Right renal pelvis (tissue), 4 donors: ENCODE measurements at places on chromosomes 12 and 14. TPM values are rescaled to one million over a fixed set of nuclear protein-coding genes. Genes with fewer than 3 reads are reported as not detected.

A2M gene
- 245 TPM for polyA plus RNA-seq

SLC38A4 gene
- polyA plus RNA-seq: 22.1 TPM

PPP1R1A gene
- polyA plus RNA-seq: 60.5 TPM

PTPRQ gene
- polyA plus RNA-seq: 31.5 TPM

P2RX7 gene
- polyA plus RNA-seq: 0.72 TPM

IFNG gene
- not detected for polyA plus RNA-seq

DNA sequence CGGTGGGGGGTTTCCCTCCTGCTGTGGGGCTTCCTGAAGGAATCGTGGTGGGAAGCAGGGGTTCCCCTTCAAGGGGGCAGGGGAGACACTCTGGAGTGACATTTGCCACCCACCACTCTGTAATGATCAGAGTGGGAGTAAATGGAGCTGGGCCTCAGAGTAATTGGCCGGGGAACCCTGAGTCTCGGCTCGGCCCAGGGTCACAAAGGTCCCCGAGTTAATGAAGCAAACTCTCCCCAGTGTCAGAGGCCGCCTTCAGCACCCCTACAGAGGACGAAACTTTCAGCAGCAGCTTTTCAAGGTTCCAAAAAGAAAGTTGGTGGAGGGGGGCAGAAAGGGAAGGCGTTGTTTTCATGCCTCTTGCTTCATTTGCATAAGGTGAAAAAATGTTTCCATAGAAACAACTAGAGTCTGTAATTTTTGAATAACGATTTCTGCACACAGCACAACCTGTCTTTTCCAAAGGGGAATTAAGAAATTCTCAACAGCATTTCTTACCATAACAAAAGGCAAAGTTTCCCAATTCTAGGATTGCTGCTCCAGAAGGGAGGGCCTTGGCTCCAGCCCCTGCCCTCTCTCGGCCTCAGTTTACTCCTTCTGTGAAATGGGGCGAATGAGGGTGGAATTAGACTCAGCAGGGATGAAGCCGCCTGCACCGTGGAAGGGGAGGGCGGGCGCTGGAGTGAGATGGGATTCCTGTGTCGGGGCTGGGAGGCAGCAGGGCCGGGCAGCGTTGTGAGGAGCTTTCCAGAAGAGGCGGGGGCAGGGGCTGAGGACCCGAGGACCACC is 67.0 kb upstream of the BEGAIN start:
- DNase-seq: no peak

DNA sequence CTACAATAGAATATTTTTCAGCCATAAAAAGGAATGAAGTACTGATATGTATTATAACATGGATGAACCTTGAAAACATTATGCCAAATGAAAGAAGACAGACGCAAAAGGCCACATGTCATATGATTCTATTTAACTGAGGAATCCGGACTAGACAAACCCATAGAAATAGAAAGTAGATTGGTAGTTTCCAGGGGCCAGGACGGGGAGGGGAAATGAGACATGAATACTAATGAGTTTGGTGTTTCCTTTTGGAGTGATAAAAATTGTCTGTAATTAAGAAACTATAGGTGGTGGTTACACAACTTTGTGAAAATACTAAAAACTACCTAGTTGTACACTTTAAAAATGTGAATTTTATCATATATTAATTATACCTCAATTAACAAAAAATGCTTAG is 247.6 kb downstream of the BCAT1 start:
- no peak for DNase-seq

GRCh38 chr12:54509617-54510016 is 12.1 kb downstream of the NCKAP1L start:
- DNase-seq: no peak

- DNase-seq: no peak
Measured at GRCh38 chr14:105577314-105577861, 51.0 kb downstream of the TMEM121 start.

DNA sequence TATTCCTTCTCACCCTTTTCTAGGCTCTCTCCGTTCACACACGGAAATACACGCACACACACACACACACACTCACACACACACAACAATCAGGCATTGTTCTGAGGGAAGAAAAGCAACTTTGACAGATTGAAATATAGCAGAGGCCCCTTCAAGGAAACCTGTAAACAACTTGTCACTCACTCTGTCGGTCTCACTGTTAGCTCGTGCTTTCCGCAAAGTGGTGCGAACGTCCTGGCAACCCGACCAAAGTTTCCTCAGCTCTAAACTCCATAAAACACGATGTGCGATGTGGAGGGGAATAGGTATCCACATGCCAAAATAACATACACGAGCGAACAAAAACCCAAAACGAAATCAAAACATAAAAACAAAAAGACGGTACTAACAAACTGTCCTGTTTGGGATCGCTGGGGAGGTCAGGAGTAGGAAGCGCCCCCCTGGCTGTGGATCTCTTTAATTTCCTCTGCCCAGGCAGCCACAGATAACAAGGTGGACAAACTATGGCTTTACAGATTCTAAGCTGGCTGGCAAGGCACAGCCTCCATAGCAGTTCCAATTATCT is 822 bp upstream of the SOX5 start:
- DNase-seq: peak; percentile 41

- no peak for DNase-seq
Measured at GRCh38 chr14:31858868-31859267, 218.2 kb upstream of the ARHGAP5 start.

DNA sequence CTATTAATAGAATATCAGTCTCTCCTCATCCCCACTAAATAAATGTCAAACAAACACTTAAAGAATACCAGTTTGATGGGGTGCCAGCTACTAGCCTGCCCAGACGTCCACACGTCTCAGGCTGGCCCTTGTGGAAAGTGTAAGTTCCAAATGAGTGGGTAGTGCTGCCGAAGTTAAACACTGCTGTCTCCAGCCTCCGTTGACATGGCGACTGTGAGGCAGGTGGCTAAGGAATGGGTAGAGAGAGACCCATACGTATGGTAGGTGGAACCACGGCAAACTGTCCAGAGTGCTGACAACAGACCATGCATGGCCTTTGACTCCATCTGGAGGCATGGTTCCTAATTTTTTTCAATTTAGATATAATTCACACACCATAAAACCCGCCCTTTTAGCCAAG is 37.9 kb downstream of the PITPNM2 start:
- DNase-seq: no peak
